ENCODE measurements at places on chromosomes 13 and 19. TPM values are rescaled to one million over a fixed set of nuclear protein-coding genes. Genes with fewer than 3 reads are reported as not detected.

Gene PLVAP
- total RNA-seq = not detected

Gene TEX101
- total RNA-seq = not detected

Gene LILRB4
- 0.57 TPM for total RNA-seq

Gene GAS6
- 2.2 TPM for total RNA-seq

Gene NXNL1
- total RNA-seq = not detected

Gene CYP2F1
- total RNA-seq = not detected

Gene CGB5
- total RNA-seq = not detected

Gene CALR3
- not detected for total RNA-seq

Gene CAMSAP3
- 0.99 TPM for total RNA-seq

Gene AMH
- 13.6 TPM for total RNA-seq

Gene NLRP4
- not detected for total RNA-seq

Gene LGI4
- total RNA-seq = 1.6 TPM

Gene KLHL1
- total RNA-seq = not detected

Gene GNG8
- total RNA-seq = not detected

Gene KRTDAP
- total RNA-seq = not detected

Gene BEST2
- total RNA-seq = not detected

Gene ZNF83
- 113 TPM for total RNA-seq

Gene AKT2
- total RNA-seq = 210 TPM

Gene PABPC3
- 1.0 TPM for total RNA-seq

Gene CEACAM3
- total RNA-seq = not detected

Gene F10
- total RNA-seq = not detected

Gene GPR12
- 0.08 TPM for total RNA-seq

Gene SLC25A41
- 0.96 TPM for total RNA-seq

Gene KLF1
- not detected for total RNA-seq

Gene SULT2A1
- not detected for total RNA-seq

Gene CGB7
- total RNA-seq = not detected

Gene NCCRP1
- not detected for total RNA-seq

Gene ZNF708
- 47.8 TPM for total RNA-seq

Gene KCNRG
- total RNA-seq = 1.5 TPM

Gene ZNF576
- total RNA-seq = 17.1 TPM

Gene ADAMTSL5
- total RNA-seq = 2.5 TPM

Data from naive thymus-derived CD8-positive, alpha-beta T cell (primary cell).